Stimulated activated memory B cell treated with anti-CD40 and anti-IgM and Interleukin-4, amounts not matched to agents 10 μg/mL and 1 μg/mL and 100 μg/mL, for 72 hours (primary cell): ENCODE measurements at places on chromosomes 12 and 14.
A peak's percentile ranks its signal among the peaks of the same experiment; 100 is the strongest.

- no peak for ATAC-seq
Observed at GRCh38 chr12:33439587-33440011, at the start of gene SYT10. SYT10 (minus strand) TSS chr12:33439819; CDS start chr12:33439522, 297 bp downstream.

- ATAC-seq = peak; percentile 96
Observed at GRCh38 chr12:51970904-51971646, 19.6 kb downstream of the ACVR1B start.

DNA sequence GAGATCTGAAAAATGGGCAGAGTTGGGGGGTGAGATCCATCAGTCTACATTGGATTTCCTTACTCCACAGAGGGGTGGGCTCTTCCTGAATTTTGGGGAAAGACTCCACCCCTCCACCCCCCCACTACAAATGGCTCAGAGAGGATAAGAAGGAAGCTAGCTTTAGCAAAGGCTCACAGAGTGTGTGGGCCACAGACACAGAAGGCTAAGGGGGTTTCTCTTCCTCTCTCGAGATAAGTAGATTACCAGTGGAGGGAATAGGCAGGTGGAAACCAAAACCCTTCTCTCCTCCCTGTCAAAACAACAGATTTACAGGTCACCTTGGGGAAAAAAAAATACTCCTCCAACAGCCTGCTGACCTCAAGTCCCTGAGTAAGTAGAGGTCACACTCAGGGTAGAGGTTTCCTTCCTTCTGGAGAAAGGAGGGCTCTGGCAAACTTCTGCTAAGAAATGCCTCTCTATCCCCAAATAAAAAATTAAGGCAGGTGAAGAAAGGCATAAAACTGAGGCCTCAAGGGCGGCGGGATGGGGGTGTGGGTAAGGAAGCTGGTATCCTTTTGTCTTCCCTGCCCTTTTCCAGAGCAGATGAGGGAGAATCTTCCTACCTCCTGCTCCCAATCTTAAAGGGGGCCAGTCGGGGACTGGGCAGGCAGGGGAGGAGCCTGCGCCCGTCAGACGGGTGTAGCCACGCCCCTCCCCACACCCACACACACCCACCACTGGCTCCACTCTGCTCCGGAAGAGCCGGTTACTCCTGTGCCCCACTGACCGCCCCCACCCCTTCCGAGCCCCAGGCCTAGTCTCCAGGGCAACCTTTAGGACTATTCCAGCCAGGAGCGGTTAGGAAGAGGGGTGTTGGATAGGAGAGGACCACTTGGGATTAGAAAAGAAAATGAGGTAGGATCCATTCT, 1.9 kb upstream of the BAZ2A start:
- peak; percentile 24 for ATAC-seq

DNA sequence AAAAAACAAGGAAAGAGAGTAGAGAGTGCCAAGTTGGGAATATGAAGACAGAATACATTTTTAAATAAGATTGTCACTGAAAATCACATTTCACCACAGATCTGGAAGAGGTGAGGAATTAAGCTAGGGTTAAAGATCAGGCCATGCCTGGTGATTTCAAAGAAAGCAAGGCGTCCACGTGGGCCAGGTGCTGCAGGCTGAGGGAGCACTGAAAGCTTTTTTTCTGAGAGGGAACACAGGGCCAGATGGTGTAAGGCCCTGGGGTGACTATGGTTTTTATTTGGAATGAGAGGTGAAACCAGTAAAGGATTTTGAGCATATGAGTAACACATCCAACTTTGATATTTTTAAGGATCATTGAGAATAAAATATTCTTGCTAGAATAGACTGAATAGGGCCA, 20.9 kb downstream of the SYT1 start:
- no peak for ATAC-seq
